ENCODE measurements at places on chromosomes 2 and 18.

GRCh38 chr18:12819322-12819721, 64.7 kb downstream of the PTPN2 start:
- no peak for DNase-seq

- DNase-seq, result no peak
Observed at GRCh38 chr2:62201307-62201706, 5.4 kb downstream of the B3GNT2 start.

- no peak for DNase-seq
Observed at GRCh38 chr2:203401-203800, 60.4 kb downstream of the SH3YL1 start.

DNA sequence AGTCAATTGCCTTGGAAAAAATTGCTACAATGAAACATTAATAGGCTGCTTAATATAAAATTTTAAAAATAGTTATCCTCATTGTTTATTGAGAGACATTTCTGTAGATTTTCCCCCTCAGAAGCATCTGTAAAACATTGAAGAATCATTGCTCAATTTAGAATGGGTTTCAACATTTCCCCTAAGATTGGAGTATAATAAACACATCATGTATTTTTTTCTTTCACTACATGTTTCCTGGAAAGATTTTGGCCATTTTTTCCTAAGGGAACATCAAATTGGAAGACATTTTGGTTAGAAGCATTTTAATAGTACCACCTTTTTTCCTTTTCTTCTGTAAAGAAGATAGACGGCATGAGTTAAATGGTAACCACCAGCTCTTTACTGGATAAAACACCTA, 443.2 kb upstream of the SPHKAP start:
- DNase-seq, result no peak

DNA sequence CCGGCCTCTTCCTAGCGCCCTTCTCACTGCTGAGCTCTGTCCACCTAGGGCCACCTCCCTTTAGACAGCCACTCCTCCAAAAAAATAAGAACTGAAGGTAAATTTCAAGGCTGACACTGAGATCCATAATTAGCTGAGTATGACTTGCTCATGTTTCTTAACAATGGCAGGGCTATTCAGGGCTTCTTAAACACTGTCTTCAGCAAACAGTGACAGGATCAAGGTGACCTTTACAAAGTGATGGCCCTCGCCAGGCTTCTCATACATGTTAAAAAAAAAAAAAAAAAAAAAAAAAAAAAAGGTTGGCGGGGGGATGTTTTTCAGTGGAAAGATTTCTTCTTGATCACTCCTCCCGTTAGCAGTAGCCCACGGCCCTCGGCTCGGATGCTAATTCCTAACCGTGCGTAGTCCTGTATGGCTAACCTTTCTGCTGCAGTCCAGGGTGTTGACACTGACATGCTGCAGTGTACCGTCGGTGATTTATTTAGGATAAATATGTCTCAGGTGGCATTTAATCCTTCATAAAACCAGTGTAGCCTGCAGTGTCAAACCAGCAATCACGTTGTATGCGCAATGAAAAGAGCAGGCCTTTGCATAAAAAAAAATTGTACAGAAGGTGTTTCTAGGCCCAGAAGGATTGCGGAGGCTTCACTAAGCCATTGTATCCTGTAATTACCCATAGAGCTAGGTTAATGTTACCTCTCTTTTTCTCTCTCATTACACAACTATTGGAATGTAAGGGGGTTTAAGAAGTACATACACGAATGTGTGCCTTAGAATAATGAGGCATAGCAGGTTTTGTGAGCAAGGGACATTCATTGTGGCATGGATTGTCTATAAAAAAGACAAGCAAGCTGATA, 142.7 kb downstream of the PTGR3 start:
- DNase-seq, result peak; percentile 22

GRCh38 chr2:183991968-183992367, 606.4 kb upstream of the ZNF804A start:
- DNase-seq, result no peak

DNA sequence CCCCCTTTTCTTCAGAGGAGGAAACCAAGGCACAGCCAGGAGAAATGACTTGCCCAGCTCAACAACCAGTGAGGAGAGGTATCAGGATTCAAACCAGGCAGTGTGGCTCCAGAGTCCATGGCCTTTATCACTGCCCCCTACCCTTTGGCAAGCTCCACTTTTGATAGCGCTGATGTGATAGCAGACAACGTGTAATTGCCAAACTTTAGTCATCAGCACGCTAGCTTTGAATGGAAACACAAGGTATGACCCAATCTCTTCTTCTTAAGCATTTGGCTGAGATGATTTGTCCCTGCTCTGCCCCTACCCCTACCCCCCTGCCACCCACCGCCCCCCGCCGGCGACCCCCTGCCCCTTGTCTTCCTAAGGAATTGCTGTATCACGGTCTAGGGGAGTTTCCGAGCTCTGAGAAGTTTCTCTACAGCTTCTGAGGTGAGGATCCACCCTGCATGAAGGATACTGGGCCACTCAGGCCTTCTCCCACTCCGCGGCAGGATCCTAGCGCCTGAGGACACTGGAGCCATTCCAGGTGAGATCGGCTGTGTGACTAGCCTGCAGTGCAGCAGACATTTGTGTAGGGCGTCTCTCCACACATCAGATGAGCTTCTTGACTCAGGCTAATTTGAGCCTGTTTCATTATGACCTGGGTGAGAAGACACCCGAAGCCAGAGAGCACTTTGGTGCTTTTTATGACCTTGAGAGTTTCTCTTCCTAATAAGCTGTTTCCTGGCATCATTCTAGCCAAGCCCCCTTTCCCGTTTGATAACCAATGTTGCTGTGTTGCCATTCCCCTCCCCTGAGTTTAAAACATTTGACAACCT, 75.1 kb upstream of the MAP4K4 start:
- peak; percentile 45 for DNase-seq

DNA sequence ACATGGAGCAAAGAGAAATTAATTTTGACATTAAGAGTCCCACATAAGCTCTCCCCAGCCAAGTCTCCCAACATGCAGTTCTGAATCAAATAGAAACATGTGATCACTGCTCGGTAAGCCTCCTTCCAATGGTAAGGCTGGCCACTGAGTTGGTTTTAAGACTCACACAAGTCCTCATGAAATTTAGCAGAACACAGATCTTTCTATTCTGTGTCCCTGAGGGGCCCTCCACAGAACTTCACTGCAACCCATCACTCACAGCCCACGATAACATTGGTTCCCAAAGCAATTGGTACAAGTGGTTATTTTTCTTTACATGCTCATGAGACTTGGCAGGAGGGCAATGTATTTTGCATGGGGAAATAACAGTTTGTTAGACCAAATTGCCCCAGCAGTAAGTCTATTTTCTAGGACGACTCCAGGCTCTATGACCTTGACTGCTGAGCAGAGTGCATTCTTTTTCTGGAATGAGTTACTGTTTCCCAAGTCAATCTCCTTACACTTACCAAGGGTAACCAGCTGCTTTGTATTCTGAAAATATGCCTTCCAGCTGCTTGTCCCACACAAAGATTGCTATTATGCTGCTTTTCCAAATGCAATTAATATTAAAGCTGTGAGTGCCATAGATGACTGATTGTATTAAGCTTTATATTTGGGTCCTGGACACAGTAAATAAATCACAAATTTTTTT, 142.3 kb upstream of the TANK start:
- DNase-seq, result no peak

DNA sequence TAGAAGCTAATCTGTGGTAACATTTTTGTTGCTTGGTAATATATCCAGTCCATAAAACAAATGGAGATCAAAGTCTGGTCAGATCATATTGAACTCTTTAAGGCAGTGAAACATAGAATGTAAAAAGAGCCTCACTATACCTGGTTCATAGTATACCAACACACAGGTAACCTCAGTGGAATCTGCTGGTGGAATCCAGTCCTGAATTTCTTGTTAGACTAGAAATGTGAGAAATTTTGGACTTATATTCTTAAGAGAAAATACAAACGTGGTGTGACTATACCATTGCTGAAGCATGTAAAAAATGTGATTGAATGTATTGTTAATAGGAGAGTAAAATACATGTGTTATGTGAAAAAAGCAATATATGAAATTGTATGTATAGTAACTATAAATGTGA, 46.1 kb upstream of the GRHL1 start:
- no peak for DNase-seq

- DNase-seq, result no peak
Observed at GRCh38 chr2:62300925-62301324, 105.0 kb downstream of the B3GNT2 start.

DNA sequence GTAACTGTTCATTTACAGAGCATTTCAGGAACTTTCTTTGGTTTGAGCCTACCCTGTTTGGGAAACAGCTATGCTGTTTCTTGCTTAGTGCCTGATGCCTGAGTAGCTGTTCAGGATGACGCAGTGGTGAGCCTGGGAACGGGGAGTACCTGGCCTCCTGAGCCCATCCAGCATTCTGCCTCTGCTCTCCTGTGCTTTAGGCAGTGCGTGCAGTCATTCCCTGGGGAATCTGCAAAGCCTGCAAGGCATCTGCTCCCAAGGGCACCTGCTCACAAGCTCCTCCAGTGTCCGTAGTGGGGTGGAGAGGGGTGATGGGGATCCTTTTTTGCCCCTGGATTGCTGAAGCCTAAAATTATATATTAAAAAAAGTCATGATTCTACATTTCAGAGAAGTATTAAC, 68.8 kb downstream of the RAPGEF4 start:
- no peak for DNase-seq

GRCh38 chr2:75495862-75496261, 64.9 kb downstream of the EVA1A start:
- DNase-seq, result no peak

DNA sequence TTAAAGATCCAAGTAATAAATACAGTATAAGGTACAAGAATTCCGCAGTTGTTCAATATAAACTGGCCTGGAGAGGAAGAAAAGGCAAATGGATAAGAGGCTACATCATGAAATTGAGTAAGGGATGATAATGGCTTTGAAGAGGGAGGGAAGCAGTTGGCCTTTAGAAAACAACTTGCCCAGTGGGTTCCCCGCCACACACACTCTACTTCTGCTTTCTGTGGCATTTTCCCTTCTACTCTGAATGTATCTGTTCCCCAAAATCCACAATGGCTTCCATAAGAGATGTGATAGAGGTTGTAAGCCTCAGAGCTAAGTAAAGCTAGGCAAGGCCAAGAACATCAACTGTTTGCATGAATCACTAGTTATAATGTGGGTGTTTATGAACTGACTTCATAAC, 221.3 kb downstream of the MBD2 start:
- DNase-seq, result no peak

GRCh38 chr2:172307800-172308199, 119.6 kb upstream of the ITGA6 start:
- peak; percentile 46 for DNase-seq

DNA sequence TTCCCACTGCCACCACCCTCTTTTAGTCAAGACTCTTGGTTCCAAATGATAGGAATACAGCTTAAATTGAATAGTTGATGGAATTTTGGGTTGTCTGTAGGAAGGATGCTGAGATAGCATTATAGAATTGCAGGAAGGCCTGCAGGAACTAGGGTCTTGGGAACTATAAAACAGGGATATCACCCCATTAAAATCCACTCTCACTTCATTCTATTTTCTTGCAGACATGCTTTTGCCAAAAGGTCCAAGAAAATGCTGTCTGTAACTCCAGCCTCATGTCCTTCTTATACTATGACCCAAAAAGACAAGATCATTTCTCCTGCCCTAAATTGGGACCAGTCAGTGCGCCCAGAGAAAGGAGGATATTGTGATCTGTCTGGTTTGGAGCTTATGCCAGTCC, 89.1 kb downstream of the COMMD1 start:
- no peak for DNase-seq

Data from islet precursor cell (in vitro differentiated cells).